ENCODE measurements at places on chromosomes 12 and 14.

- DNase-seq, result no peak
Observed at GRCh38 chr12:8446642-8447547, 8.9 kb upstream of the CLEC6A start.

DNA sequence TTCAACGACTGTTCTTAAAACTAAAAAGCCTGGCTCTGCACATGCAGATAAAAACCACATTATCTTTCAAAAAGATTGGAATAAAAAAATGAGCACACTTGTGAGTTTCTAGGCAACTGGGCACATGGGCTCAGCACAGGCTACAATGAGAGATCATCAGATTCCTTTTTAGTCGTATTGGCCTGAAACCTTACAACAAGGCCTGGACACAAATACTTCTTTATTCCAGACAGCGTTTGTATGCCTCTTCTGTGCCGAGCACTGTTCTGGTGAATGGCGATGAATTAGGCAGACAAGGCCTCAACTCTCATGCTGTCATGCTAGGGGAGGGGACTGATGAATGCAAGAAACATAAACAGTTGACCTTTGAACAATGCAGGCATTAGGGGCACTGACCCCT lies 463.0 kb downstream of the AACS start:
- DNase-seq, result no peak

DNA sequence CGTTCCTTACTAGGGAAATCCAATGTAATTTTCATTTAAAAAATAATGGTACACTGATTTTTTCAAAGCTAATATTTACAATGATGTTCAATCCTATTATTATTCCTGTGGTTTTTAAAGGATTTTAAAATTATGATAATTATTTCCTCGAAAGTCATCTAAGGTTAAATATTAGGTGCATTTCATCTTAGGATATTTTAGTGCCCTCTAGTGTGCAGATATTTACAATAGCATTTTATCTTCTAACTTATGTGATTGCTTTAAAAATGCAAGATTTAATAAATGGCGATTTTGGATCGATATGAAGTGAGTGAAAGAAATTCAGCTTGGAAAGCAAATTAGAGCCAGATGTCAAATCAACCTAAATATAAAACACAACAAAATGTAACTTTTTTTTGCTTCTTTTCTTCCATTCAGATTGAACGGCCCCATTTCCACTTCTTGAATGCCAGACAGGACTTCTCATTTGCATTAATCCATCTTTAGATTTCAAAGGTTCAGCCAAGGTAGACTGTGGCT lies 293.5 kb downstream of the SLC6A15 start:
- no peak for DNase-seq

GRCh38 chr12:26276709-26277108 lies 81.3 kb downstream of the SSPN start:
- DNase-seq, result no peak

- DNase-seq, result no peak
Observed at GRCh38 chr12:96313606-96314005, 86.6 kb downstream of the CDK17 start.

GRCh38 chr14:90924621-90925340 lies 108.6 kb upstream of the TTC7B start:
- DNase-seq, result no peak

DNA sequence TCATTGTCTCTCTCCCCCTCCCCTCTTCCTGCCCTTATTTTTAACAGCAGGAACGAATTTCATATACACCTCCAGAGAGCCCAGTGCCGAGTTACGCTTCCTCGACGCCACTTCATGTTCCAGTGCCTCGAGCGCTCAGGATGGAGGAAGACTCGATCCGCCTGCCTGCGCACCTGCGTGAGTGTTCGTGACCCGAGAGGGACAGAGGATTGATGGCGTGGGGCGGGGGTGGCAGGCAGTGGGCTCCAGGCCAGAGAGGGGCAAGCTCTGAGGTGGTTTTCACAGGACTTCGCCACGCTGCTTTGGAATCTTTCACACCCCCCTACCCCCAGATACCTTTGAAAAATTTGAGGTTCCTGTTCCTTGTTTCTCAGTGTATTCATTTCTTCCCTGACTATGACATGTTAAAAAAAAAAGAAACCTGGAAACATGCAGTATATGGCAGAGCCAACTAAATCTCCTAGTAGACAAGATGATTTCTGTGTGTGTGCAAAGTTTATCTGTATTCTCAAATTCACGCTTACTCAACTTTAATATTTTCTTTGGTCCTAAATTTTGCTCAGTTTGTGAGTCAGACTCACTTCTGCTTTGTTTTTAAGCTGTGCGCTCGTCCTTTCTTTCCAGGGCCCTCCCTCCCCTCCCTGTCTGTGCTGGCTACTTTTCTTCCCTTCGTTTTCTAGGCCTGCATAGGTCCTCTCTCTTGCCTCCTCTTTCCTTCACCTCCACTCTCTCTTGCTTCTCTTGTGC lies 103.1 kb downstream of the ETV6 start:
- no peak for DNase-seq

DNA sequence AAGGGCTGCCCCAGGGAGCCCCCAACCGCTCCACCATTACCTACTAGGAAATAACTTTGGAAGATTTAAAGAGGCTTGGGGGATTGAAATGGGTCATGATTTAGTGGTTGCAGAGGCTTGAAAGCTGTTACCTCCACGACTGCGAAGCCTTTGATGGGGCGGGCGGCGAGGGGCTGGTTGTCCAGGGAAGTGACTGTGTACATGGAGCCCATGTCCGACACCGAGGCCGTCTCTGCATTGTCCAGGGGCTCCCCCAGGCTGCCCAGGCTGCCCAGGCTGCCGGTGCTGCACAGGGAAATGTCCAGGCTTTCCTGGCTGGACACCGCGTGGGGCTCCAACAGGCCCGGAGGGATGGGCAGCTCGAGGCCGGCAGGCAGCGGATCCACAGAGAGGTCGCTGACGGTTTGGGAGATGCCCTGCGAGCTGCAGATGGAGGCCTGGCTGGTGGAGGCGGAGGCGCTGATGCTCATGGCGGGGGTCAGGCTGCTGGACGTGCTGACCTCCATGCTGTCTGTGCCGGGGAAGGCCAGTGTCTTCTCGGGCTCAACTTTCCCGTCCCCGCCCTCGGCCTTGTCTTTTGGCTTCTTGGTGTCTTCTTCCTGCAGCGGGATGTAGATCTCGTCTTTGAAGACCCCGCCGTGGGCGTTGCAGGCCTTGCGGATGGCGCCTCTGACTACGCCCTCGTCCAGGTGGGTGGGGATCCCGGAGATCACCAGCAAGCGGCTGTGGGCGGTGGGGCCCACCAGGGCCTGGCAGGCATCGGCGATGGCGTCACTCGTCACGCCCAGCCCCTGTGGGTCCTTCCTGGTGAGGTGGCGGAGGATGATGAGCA lies 58.9 kb downstream of the TRAFD1 start:
- no peak for DNase-seq

GRCh38 chr14:37422319-37422718 lies 172.7 kb downstream of the FOXA1 start:
- no peak for DNase-seq

- DNase-seq, result no peak
Observed at GRCh38 chr14:69859591-69859990, 19.6 kb upstream of the SMOC1 start.

- no peak for DNase-seq
Observed at GRCh38 chr14:30129807-30130206, 202.2 kb upstream of the PRKD1 start.

DNA sequence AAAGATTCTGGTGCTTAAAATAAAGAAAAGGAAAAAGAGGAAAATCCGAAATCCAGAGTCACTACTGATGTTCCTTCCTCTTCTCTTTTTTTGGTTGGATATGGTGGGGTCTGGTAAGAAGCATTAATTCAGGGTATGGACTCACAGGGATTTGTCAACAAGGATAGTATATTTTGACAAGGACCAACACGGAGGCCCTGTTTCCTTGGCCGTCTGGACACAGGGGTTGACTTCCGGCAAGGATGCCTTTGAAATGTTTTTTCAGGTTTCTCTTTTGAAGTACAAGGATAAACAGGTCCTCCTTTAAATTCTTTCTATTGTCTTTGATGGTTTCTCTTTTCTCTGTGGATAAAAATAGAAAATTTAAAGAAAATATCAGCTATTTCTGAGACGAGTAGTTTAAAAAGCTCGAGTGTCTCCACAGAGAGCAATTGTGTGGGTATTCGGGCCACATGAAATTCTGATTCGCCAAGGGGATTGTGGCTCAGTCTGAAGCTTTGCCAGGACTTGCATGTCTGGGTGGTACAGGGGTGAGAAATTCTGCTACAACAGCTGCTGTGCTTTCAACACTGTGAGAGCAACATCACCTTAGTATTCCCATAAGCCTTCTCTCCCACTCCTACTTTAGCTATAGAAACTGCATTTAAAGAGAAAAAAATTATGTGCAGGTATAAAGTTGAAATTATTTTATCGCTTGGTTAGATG lies 88.5 kb upstream of the CSRP2 start:
- DNase-seq, result no peak

DNA sequence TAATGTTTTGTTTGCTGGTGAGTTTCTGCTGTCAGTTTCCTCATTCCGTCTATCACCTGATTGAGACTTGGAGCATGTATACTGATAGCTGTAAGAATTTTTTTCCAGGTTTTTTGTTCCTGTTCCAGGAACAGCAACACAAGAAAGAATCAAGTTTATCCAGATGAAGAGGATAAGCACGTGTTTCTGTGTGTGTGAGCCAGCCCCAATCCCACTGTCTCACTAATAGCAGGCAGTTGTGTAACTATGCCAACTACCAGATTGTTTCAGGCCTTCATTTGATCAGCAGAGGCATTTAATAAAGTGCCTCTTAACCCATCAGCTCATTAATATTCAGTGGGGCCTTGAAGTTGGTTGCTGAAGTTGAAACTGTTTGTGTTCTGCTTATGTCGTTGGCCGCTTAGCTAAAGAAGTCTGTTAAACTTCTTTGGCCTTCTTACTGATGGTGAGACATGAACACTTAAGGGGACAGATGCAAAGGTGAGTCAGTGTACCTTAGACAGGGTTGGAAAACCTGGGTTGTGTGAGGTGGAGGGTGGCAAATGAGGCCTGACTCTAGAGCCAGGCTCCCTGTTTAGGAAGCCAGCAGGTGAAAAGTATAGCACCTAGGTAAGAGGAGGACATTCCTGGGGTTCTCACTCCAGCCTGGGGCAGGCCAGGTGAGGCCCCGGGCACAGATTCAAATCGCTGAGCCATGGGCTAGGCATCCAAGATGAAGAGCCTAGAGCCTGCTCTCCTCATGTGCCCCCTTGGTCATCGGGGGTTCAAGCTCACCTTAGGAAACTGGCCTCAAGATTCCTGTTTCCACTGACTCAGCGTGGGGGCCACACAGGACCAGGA lies 3.7 kb downstream of the ANKRD13A start:
- DNase-seq, result no peak

DNA sequence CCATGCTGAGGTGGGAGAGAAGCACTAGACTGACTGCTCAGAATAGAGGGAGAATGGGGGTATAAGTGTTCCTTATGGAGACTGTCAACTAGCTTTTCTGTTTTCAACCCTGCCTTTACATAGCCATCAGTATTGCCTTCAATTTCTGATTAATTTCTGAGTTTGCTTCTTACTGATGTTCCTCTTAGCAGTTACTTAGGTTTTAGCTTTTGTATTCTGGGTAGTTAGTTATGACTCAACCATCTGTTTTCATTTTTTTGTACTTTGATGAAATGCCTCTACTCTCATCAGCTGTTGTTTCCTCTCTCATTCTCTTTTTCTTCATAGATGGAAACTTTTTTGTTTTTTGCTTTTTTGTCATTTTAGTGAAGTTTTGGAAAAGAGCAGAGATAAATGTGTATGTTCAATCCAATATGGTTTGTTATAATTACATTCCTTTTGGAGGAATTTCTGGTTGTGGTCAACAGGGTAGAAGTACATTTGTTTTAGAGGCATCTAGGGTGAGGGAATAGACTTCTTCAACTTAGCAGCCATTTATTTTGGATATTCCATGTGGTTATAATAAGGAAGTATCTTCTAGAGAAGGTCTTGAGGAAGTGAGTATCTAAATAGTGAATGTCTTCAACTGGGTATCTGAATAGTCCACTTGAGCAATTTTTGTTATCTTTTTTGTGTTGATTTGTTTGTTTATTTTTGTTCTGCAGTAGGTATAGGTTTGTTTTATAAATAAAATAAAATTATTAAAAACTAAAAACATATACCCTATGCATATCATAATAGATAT lies 29.6 kb downstream of the PMCH start:
- no peak for DNase-seq

DNA sequence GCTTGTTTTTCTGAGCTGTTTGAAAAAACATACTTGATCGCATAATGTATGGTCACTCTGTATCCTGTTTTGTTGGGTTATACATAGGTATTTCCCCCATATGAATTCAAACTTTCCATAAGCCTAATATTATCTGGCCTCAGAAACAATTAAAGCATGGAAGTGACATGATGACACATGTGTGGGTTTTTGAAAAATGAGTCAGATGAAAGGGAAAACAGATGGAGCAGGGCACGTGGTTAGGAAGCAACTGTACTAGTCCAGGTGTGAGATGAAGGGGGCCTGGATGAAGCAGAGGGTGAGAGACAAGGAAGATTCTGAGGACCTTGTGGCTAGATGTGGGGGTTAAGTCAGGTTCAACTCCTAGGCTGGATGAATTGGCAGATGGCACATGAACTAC lies 92.7 kb upstream of the DNM1L start:
- DNase-seq, result no peak

GRCh38 chr14:91719839-91720238 lies 12.0 kb downstream of the CATSPERB start:
- no peak for DNase-seq

GRCh38 chr14:71143381-71144290 lies 236.4 kb downstream of the PCNX1 start:
- DNase-seq, result no peak

DNA sequence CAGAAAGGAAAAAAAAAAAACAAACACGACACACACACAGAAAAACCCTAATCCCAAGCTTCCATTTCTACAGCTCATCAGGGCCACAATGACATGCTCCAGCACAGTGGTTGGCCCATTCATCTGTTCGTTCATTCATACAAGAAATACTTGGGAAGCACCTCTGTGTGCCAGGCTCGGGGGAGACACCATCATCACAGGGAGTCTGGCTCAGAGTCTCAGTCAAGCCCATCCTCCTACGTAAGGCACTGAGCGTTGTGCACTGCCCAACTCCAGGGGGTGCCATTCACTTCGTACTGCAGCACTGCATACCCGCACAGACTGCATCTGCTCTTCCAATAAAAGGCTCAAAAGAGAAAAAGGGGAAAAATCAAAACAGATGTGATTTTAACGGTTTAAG lies 15.3 kb downstream of the VPS37B start:
- DNase-seq, result no peak

DNA sequence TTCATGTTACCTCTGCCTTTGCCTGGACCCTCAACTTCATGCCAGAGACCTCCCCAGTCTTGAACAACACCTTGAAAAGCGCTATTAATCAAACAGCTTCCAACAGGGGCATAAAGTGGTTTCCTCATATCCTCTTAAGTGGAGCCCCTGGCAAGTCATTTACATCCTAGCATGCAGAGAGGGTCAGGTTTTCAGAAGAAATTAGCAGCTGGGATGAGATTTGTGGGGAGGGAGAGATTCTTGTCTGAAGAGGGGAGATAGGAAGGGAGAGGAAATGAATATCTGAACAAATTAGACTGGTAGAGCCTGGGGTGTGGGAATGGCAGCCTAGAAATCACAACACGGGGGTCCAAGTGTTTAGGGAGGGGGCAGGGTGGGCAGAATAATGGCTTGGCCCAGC lies 45.6 kb downstream of the CALM1 start:
- DNase-seq, result no peak

All from stimulated activated CD8-positive, alpha-beta memory T cell treated with anti-CD3 and anti-CD28 coated beads, Interleukin-4, amount 100 ng/mL, for 1 hour (primary cell).